ENCODE measurements at places on chromosomes 16 and 17.

- no peak for DNase-seq
Observed at GRCh38 chr16:2250652-2251295, 613 bp downstream of the ECI1 start.

- DNase-seq, result no peak
Observed at GRCh38 chr16:66266436-66267291, 99.8 kb upstream of the CDH5 start.

DNA sequence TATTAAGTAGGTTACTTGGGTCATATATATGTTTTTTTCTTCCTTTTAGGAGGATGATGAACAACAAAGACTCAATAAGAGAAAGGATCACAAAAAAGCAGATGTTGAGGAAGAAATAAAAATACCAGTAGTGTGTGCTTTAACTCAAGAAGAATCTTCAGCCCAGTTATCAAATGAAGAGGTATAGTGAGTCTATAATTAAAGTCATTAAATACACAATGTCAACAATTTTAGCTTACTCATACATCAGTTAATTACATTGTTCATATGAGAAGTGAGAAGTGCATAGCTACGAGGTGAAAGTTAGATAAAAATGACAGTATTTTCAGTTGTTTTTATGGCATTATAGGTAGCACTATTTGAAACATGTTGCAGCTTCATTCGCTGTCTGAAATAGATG lies 65.2 kb downstream of the NUP88 start:
- DNase-seq, result no peak

GRCh38 chr16:4945560-4946502 lies 8.9 kb upstream of the PPL start:
- peak; percentile 76 for DNase-seq

DNA sequence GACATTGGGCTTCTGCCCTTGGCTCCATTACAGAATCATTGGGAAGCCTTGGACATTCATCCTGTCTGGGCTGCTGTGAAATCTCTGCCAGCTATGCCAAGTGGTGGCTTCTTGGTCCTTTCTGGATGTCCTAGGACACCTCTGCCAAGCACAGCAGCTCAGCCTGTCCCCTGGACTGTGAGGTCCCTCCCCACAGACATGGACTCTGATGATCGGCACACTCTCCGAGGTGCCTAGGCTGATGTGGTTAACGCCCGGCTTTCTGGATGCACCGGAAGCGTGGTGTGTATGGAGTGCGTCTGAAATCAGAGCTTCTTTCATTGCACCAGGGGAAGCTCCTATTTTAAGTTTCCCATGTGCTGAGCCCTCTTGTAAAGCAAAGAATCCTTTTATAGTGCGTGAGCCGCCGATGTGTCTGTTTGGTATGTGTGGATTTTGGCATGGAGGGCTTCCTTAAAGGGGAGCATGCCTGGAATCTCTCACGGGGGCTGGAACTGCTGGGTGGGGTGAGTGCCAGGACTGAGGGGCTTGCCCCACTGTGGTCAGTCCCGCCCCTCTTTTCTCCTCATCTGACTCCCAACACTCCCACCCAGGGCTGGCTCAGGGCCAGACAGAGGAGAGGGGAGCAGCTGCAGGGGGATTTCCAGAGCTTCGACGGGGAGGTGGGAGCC lies 7.0 kb upstream of the ARHGAP23 start:
- DNase-seq, result peak; percentile 81

GRCh38 chr17:68334393-68334792 lies 43.1 kb downstream of the ARSG start:
- DNase-seq, result no peak

DNA sequence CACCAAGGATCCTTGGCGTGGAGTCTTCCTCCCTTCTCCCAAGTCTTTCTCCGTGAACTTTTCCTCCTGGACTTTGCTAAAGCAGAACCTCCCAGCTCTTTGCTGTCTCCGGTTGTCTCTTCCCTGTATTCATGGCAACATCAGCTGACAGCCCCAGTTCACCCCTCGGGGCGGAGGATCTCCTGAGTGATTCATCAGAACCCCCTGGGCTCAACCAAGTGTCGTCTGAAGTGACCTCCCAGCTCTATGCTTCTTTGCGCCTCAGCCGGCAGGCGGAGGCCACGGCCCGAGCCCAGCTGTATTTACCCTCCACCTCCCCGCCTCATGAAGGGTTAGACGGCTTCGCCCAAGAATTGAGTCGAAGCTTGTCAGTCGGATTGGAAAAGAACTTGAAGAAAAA lies 943 bp downstream of the CNTROB start:
- DNase-seq, result no peak

DNA sequence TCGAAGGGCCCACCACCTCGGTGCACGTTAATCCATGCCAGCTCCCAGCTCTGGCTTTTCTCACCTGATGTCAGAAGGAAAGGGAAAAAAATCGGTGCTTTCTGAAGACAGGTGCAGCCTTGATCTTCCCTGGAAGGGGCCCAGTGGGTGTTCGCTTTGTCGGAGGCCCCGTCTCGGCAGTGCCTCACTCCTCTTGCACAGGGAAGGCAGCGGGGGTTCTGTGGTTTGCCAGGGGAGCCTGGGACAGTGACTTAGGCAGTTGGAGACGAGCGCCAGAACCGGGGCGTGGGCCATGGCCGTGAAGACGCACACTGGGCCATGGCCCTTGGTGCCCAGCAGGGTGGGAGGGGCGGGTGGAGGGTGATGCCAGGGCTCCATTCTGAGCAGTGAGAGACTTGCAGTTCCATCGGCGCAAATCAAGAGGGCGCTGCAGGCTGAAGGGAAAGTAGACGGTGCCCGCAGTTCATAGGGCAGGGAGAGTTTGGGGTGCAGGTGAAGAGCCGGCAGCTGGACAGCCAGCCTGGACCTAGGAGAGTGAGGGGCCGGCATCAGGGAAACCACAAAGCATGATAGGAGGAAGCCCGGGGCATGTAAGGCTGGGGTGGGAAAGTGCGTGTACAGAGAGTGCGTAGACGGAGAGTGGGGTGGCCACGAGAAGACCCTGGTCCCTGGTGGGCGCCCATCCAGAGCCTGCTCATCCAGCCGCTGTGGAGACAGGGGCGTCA lies 101.3 kb upstream of the CHMP6 start:
- no peak for DNase-seq

GRCh38 chr17:38338053-38338452 lies 5.7 kb downstream of the GPR179 start:
- DNase-seq, result no peak

DNA sequence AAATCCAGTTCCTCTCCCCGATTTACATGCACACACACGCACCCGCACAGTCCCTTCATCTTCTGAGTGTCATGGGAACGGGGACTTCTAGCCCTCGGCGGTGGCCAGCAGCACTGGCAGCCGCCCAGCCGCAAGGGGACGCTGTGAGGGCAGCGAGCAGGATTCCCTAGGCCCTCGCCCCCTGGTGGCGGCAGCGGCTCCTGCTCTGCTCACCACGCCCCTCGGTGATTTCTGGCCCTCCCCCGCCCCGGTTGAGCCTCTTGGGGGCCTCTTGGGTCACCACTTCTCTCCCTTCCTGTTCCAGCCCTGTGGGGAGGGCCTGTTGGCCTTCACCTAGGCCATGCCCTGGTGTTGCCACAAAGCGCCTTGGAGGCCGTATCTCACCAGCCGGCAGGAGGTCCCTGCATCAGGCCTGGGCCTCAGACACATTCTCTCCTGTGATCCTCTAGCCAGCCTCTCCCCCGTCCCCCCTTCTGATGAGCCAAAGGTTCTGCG lies 75.2 kb upstream of the KSR1 start:
- DNase-seq, result no peak

GRCh38 chr17:78479369-78479768 lies 97.8 kb downstream of the DNAH17 start:
- DNase-seq, result no peak

DNA sequence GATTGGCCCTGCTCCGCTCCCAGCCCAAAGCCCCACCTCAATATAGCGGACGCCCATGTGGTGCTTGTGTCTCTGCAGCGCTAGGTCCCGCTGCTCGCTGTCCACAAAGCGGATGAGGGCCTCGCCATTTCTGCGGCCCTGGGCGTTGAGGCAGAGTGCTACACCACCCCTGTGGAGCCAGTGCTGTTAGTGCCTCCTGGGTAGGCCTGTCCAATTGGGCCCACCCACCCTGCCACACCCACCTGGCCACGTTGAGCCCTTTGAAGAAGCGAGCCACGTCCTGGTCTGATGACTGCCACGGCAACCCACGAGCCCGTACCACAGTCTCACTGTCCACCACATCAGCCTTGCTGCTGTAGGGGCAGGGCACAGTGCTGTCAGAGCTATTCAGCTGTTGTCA lies 3.6 kb downstream of the ESRP2 start:
- peak; percentile 61 for DNase-seq

- DNase-seq, result no peak
Observed at GRCh38 chr16:30875871-30876801, 17.7 kb downstream of the BCL7C start.

GRCh38 chr17:72299100-72299499 lies 178.3 kb downstream of the SOX9 start:
- DNase-seq, result no peak

- DNase-seq, result no peak
Observed at GRCh38 chr16:58732545-58733247, 1.4 kb downstream of the GOT2 start.

DNA sequence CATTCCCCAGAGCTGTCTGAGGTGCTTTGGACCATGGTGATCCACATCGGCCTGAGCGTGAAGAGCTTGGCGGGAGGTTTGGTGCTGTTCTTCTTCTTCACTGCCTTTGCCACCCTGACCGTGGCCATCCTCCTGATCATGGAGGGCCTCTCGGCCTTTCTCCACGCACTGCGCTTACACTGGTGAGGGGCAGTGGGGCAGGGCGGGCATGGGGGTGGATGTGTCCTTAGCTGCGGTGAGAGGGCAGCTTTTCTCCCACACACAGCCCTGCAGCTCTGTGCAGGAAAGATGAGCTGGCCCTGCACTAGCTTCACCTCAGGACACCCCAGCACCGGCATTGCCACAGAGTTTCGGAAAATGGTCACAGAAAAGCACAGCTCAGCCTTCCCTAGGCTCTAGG lies 21.8 kb upstream of the NAGLU start:
- no peak for DNase-seq

DNA sequence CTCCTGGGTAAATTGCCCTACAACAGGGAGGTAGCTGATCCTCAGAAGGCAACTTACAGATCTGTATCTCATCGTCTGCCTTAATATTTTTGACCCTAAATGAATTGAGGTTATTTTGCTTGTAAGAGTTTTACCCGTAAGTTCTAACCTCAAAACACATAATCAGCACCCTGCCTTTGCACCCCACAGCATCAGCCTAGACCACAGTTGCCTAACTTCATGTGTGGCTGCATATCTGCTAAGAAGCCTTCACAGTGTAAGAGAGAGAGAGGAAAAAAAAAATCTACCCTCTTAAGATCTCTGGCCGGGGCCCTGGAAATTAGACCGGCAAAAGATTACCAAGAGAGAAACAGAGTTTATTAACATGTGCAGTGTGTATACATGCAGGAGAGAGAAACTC lies 76.9 kb downstream of the ARHGAP44 start:
- no peak for DNase-seq

DNA sequence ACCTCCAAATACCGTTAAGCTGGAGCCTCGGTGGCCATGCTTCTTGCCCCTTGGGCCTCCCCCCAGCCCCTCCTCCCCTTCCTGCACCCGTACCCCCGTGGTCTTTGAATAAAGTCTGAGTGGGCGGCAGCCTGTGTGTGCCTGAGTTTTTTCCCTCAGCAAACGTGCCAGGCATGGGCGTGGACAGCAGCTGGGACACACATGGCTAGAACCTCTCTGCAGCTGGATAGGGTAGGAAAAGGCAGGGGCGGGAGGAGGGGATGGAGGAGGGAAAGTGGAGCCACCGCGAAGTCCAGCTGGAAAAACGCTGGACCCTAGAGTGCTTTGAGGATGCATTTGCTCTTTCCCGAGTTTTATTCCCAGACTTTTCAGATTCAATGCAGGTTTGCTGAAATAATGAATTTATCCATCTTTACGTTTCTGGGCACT lies 928 bp downstream of the HBA1 start:
- no peak for DNase-seq

DNA sequence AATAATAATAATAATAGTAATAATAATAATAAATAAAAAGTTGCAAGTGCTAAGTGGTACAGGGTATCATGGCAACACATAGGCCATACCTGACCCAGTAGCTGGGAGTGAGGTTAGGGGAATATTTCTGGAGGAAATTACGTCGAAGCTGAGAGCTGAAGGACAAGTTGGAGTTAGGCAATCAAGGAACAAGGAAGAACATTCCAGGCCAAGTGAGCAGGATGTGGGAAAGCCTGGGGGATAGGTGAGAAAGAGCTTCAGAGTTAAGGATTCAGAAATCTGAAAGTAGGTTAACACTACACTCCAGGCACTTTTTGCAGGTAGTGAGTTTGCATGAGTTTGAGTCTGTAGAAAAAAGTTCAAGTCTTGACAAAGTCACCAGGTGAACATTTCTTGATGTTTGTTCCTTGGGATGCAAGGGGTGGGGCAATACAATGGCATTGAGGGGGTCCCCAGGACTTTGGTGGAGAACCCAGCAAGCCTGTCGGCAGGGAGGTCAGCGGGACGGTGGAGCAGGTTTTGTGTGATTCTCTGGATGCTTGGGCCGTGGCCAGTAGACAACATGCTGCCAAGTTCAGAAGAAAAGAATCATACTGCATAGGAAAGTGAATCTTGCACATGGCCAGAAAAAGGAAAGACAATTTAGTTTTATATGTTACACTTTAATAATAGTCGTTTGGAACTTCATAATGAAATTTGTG lies 27.7 kb upstream of the MPHOSPH6 start:
- no peak for DNase-seq

- no peak for DNase-seq
Observed at GRCh38 chr16:16169615-16170014, 53.7 kb downstream of the ABCC6 start.

DNA sequence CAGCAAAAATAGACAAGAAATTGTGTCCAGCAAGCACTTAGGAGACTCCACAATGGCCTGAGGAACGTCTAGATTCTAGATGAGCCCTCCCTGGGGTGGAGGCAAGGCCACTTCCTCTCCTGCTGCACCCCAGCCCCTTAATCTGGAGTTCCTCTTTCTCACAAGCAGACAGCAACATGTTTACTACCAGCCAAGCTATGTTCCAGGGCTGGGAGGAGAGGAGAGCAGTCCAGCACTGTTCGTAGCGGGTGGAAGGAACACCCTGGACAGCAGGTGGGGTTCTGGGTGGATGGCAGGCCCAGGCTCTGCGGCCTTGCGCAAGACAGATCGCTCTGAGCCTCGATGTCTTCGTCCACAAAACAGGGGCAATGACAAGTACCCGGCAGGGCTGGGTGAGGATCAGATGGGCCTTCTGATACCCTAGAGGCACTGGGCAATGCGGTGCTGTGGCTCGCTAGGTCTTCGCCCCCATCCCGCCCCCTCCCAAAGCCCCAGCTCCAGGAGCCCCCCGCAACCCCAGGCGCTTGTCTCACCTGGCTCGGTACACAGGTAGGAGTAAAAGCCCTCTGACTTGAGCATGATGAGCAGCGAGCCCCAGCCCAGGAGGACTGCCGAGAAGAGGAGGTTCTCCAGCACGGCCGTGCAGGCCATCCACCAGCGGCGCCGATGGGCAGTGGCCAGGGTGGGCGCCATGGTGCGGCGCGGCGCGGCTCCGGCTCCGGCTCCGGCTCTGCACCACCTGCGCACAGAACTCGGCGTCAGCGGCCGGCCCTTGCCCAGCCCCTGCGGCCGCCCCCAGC lies 1.3 kb downstream of the SLC43A2 start:
- no peak for DNase-seq

- DNase-seq, result peak; percentile 81
Observed at GRCh38 chr17:57783338-57783742, 38.2 kb upstream of the CCDC182 start.

- DNase-seq, result no peak
Observed at GRCh38 chr16:50193594-50193993, 40.5 kb downstream of the TENT4B start.

Measured in ascending aorta (tissue), 2 donors.